ENCODE measurements at places on chromosomes 1 and 21. TPM values are rescaled to one million over a fixed set of nuclear protein-coding genes. Genes with fewer than 3 reads are reported as not detected.

The FCRL6 gene
- total RNA-seq = 0.73 TPM

GRCh38 chr1:201456499-201457309, 12.3 kb downstream of the PHLDA3 start:
- peak; percentile 70 for DNase-seq

- no peak for DNase-seq
Measured at GRCh38 chr1:77590651-77591050, 91.8 kb downstream of the ZZZ3 start.

DNA sequence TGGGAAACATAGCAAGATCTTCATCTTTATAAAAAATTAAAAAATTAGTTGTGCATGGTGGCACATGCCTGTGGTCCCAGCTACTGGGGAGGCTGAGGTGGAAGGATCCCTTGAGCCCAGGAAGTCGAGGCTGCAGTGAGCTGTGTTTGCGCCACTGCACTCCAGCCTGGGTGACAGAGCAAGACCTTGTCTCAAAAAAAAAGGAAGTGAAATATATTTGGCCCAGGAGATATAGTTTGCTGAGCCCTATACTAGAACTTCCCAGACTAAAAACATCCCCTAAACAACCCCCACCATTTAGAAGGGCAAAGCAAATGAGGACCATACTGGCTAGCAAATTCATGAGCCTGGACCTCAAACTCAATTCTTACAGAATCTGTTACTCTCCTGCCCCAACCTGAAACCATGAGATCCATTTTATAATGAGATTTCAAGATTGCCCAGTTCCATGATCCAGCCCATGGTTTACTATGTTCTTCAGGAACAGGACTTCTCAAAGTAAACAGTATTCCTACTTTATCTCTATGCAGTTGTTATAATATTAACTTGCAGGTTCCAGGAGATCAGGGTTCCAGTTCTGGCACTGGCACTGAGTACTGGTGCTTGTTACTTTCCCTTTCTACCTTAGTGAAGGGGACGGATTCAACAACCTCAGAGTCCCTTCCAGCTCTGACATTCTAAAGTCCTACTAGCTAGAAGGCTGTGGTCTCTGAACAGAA, 48.9 kb upstream of the TADA1 start:
- no peak for DNase-seq

DNA sequence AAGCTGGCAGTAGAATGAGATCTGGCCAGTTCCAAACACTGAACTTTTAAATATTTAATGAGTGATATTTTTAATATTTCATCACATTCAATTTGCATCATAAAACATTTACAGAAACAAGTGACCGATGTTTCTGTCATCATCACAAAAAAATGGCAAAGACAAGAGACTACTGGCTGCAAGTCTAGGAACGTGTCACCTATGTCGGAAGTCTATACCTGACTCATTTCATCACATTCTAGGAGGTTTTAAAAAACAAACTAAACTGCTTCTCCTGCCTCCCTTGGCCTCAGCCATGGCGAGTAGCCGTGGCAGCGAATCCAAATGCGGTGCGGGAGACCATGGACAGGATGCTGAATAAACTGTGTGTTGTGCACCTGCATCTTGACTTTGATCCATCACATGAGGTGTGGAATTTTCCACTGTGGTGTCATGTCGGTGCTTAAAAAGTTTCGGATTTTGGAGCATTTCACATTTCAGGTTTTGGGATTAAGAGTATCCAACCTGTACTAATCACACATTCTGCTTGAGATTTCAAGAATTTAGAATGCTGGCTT, 43.1 kb downstream of the CLSTN1 start:
- no peak for DNase-seq

The OR2T35 gene
- total RNA-seq = not detected

The SGIP1 gene
- total RNA-seq = 7.1 TPM

GRCh38 chr1:247293047-247293446, 37.2 kb downstream of the VN1R5 start:
- DNase-seq = no peak

DNA sequence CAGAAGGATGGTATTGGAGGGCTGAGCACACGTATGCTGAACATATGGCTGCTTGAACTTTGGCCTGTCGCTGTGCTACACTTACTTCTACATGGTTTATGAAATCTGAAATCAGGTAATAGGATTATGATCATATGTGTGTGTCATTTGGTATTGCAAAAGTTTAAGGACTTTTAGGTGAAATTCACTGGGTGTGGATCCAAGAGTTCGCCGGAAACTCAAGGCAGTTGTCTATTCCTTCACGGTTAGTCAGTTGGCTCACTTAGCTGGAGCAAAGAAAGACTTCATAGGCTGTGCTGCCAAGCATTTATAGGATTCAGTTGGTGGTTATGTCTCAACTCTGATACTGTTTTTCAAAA, 927 bp downstream of the UAP1 start:
- peak; percentile 27 for DNase-seq

DNA sequence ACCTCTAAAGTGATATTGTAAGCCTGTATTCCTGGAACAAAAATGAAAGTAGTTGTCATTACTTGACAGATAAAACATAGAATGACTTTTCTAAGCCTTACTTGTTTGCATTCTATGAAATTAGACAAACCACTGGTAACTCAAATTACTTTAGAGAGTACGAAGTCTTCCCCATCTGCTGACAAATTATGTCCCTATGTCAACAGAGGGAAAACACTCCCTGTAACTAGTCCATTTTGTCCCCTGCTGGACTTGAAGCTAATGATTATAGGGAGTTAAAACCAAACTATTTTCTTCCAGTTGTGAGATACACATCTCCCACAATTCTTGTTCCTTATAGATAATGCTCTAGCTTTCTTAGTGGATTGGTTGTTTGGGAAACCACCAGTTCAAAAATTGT, 39.6 kb downstream of the GREM2 start:
- DNase-seq = no peak

The B3GALT2 gene
- total RNA-seq = 5.1 TPM

DNA sequence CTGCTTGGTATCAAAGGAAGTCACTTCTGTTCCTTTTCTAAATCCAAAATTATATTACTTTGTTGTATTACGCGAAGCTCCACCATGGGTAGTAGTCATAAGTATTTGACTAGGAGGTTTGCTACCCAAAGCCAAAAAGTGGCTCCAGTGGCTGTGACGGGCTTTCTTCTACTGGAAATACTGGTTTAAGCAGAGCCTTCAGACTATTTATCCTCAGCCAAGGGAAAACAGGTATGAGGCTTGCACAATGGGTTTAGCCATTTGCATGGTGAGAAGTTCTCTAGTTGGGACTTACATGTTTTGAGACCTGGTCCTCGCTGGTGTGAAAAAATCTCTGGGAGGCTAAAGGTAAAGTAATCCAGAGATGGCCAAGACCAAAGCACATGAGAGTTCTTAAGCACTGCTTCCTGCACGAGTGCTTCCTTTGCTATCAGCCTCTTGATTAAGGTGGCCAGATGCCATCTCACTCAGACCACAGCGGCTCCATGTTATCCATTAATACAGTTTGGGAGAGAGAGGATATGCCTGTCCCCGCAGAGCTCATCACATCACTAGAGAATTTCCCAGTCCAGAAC, 121.2 kb downstream of the PIK3R3 start:
- no peak for DNase-seq

Data from left lung (tissue), 14 donors.